ENCODE measurements at places on chromosomes 11 and 22.

DNA sequence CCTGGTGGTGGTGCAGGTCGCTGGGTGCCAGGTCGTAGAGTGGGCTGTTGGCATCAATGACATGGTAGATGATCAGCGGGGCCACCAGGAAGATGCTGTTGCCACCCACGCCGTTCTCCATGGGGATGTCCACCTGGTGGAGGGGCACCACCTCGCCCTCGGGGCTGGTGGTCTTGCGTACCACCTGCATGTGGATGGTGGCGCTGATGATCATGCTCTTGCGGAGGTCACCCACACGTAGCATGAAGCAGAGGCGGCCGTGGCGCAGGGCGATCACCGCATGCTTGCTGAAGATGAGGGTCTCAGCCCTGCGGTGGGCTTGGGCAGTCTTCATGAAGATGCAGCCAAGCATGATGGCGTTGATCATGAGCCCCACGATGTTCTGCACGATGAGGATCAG, 1.2 kb downstream of the KCNJ11 start:
- H3K4me1 ChIP-seq = peaks cover 3% of the 10 kb centered on the region
- no peak for DNase-seq
- H3K27ac ChIP-seq = no peak overlapping the region

DNA sequence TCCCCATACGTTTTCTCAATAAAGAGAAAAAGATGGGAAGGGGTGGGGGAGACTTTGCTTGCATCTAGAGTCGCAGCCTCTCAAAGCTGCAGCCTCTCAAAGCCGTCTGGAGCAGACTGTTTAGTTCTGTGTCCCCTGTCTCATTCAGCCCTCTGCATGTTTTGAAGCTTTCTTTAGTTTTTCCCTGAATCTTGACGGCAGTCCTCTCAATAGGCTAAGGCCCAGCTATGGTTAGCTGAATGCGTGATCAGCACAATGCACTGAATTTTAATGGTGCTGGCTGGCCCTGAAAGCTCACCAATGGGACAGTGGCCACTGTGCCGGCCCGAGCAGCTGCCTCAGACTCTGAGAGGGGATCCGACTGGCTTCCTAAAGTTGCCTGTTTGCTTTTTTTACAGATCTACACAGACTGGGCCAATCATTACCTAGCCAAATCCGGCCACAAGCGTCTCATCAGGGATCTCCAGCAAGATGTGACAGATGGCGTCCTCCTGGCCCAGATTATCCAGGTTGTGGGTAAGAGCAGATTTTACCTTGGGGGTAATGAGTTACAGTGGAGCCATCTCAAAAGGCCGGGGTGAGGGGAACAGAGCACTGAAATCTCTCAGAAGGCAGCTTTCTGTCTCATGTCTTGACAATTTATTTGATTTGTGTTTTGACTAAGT, 119.6 kb downstream of the NAV2 start:
- no peak for DNase-seq
- H3K27me3 ChIP-seq = no peaks in the 10 kb centered on the region
- no peaks in the 10 kb centered on the region for H3K4me1 ChIP-seq
- H3K4me3 ChIP-seq = no peak overlapping the region
- H3K36me3 ChIP-seq = no peaks in the 10 kb centered on the region

DNA sequence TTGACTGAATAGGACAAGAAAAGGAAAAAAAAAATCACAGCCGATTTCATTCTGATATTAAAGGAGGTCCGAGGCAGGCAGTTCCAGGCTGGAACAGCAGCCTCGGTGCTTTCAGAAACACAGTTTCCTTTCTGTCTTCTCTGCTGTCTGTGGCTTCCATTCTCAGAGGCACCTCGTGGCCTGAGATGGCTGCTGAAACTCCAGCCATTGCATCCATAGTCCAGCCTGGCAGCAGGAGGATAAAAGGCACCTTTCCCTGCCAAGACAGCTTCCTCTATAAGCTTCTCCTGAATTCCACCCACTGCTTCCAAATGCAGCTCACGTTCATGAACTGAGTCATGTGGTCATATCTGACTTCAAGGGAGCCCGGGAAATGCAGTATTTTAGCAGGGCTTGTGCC, 390.5 kb downstream of the TBC1D22A start:
- H3K27ac ChIP-seq = no peak overlapping the region
- peaks cover 3% of the 10 kb centered on the region for H3K36me3 ChIP-seq
- H3K27me3 ChIP-seq = no peaks in the 10 kb centered on the region
- DNase-seq = no peak
- no peak overlapping the region for H3K4me3 ChIP-seq

GRCh38 chr11:94933223-94934130, 39.9 kb downstream of the CWC15 start:
- H3K4me3 ChIP-seq = no peak overlapping the region
- no peak overlapping the region for H3K27ac ChIP-seq
- no peaks in the 10 kb centered on the region for H3K36me3 ChIP-seq
- no peak for DNase-seq
- peaks cover 16% of the 10 kb centered on the region for H3K4me1 ChIP-seq
- no peaks in the 10 kb centered on the region for H3K27me3 ChIP-seq

DNA sequence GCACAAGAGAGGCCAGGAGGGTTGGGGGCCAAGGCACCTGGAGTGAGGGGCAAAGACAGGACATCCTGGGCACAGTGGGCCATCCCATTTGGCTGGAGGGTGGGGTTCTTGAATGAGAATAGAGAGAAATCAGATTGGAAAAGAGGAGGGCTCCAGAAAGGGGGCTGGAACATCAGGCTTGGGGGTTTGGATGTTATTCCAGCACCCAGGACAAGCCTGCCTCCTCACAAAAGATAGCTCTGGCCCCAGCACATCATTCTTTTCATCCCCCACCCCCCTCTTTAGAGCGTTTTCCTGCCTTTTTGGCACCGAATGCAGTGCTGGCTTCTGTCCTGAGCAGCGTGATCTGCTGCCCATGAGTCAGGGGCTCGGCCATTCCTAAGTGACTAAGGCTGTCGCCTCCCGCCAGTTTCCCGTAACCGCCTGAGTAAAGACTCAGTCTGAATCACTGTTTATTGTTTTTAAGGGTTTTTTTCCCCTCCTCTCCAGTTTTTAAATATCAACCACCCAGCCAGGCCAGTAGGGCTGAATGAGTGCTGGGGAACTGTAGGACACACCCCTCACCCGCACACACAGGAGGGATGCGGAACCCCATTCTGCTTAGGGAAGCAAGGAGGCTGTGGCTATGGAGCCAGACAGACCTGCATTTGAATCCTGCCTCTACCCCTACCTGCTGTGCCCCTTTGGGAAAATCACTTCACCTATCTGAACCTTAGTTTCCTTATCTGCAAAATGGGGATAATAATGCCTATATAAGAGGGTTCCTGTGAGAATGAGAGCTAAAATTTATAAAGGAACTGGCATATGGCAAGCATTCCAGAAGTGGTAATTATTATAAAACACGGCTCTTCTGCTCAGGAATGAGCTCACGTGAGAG, 32.4 kb upstream of the NAV2 start:
- H3K4me3 ChIP-seq = no peak overlapping the region
- no peaks in the 10 kb centered on the region for H3K27me3 ChIP-seq
- H3K36me3 ChIP-seq = no peaks in the 10 kb centered on the region
- no peaks in the 10 kb centered on the region for H3K4me1 ChIP-seq
- H3K27ac ChIP-seq = no peak overlapping the region

- DNase-seq = no peak
- H3K4me1 ChIP-seq = no peaks in the 10 kb centered on the region
- no peak overlapping the region for H3K27ac ChIP-seq
- no peak overlapping the region for H3K4me3 ChIP-seq
Observed at GRCh38 chr11:100837311-100837710, 150.2 kb downstream of the ARHGAP42 start.

GRCh38 chr11:3132271-3132781, 32.8 kb downstream of the OSBPL5 start:
- H3K27me3 ChIP-seq = no peaks in the 10 kb centered on the region
- H3K27ac ChIP-seq = no peak overlapping the region
- no peak overlapping the region for H3K4me3 ChIP-seq
- H3K36me3 ChIP-seq = no peaks in the 10 kb centered on the region

- H3K4me3 ChIP-seq = peak overlapping the region; percentile 63
- H3K27me3 ChIP-seq = no peaks in the 10 kb centered on the region
- DNase-seq = no peak
- no peaks in the 10 kb centered on the region for H3K36me3 ChIP-seq
- H3K27ac ChIP-seq = peak overlapping the region; percentile 38
- H3K4me1 ChIP-seq = peaks cover 45% of the 10 kb centered on the region
Observed at GRCh38 chr11:279966-280705, 1.9 kb downstream of the NLRP6 start.

DNA sequence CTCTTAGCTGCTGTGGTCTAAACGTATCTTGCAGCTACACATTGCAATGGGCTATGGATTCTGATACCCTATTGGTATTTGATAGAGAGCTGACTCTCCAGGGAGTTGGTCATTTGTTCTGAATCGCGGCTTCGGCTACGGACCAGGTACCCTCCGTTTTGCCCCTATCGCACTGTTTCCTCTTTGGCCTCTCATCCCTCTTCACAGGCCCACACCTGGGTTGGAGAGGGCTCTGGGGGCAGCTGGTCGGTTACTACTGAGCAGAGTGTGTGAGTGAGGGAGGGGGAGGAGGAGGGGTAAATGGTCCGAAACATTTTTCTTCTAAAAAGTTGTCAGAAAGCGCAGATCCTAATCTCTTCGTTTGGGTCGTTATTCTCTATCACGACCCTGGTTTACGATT, 48.8 kb upstream of the HSD17B12 start:
- no peaks in the 10 kb centered on the region for H3K4me1 ChIP-seq
- H3K27ac ChIP-seq = no peak overlapping the region
- no peak overlapping the region for H3K4me3 ChIP-seq
- no peaks in the 10 kb centered on the region for H3K36me3 ChIP-seq
- no peak for DNase-seq
- peaks cover 8% of the 10 kb centered on the region for H3K27me3 ChIP-seq

GRCh38 chr11:19794161-19794560, 81.5 kb downstream of the NAV2 start:
- no peak overlapping the region for H3K4me3 ChIP-seq
- no peaks in the 10 kb centered on the region for H3K27me3 ChIP-seq
- no peak overlapping the region for H3K27ac ChIP-seq
- H3K36me3 ChIP-seq = no peaks in the 10 kb centered on the region
- DNase-seq = no peak

DNA sequence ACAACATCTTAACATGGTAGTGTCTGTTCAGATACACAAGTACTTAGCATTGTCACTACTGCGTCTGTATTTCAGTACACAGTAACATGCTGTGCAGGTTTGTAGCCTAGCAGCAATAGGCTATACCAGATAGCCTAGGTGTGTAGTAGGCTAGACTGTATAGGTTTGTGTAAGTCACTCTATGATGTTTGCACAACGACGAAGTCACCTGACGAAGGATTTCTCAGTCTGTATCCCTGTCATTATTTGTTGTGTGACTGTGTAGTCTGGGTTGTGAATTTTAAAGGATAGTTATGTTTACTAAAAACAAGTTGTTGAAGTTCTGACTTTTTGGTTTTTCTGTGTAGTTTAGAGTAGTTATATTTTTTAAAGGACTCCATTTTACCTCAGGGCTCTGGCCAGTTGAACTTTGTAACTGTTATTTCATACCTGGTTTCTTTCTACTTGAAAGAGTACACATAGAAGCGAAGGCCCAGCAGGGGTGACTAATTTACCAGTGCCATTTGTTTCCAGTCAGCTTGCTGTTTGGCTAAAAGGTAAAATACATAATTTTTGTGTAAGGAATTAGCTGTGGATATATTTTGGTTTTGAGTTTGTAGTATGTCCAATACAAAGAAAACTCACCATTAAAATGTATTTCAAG, 72.3 kb downstream of the PPP6R3 start:
- no peak overlapping the region for H3K27ac ChIP-seq
- H3K36me3 ChIP-seq = peaks cover 10% of the 10 kb centered on the region
- no peaks in the 10 kb centered on the region for H3K27me3 ChIP-seq
- DNase-seq = no peak
- H3K4me1 ChIP-seq = peaks cover 7% of the 10 kb centered on the region

GRCh38 chr11:110392056-110392455, 37.7 kb upstream of the FDX1 start:
- no peaks in the 10 kb centered on the region for H3K4me1 ChIP-seq
- H3K36me3 ChIP-seq = no peaks in the 10 kb centered on the region
- no peak overlapping the region for H3K27ac ChIP-seq
- H3K4me3 ChIP-seq = no peak overlapping the region

DNA sequence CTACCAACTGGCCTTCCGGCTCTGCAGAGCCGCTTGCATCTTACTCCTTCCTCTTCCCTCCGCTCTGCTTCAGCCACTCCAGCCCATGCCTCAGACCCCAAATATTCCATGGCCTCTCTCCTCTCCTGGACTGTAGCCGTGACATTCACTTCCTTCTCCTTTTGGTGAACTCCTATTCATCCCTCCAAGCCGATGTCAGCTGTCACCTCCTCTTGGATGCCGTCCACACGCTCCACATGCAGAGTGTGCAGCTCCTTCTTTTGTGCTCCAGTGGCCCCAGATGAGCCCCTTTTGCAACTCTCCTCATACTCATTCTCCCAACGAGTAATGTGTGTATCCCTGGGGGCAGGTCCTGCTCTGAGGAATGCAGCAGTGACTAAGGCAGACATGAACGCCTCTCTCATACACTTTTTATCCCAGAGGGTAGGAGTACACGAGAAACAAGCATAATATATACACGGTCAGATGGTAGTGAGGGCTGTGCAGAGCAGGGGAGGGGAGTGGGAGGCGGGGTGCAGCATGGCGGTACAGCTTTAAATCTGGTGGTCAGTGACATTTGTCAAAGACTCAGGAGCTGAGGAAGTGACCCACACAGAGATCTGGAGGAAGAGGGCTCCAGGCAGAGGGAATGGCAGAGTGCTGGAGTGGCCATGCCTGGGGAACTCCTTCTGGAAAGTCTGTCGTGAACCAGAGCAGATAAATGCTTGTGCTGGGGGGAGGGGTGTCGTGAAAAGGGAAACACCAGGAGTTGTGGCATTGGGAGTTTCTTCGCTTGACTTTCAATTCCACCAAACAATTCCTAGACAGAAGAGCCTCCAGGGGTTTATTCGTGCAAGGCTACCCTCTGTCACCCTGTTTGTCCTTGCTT, 83.8 kb upstream of the ATXN10 start:
- no peaks in the 10 kb centered on the region for H3K27me3 ChIP-seq
- H3K27ac ChIP-seq = no peak overlapping the region
- no peak overlapping the region for H3K4me3 ChIP-seq

DNA sequence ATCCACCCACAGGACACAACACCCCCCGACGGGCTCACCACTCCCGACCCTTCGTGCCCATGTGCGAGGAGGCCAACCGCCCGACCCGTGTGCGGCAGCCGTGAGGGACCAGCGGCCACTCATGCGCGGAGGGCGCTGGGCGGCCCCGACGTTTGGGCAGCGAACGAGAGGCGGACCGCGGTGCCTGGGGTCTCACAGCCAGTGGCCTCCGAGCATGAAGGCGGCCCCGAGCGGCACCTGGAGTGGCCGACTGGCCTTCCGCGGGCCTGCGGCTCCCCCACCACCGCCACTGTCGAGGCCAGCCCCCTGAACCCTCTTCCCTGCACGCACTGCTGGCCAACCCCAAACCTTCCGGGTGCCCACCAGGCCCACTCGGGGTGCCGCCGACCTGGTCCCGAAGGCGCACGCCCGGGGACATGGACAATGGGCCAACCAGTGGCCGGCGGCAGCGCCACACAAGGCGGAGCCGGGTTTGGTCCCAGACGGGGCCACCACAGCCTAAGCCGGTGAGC, 4274.9 kb upstream of the OR11H1 start:
- no peaks in the 10 kb centered on the region for H3K4me1 ChIP-seq
- H3K27me3 ChIP-seq = no peaks in the 10 kb centered on the region
- no peak for DNase-seq
- H3K4me3 ChIP-seq = no peak overlapping the region
- H3K27ac ChIP-seq = no peak overlapping the region
- H3K36me3 ChIP-seq = no peaks in the 10 kb centered on the region

Data from effector memory CD4-positive, alpha-beta T cell (primary cell).